Suprapubic skin (tissue), 4 donors: ENCODE measurements at places on chromosomes 2 and 18. TPM values are rescaled to one million over a fixed set of nuclear protein-coding genes. Genes with fewer than 3 reads are reported as not detected.
A peak's percentile ranks its signal among the peaks of the same experiment; 100 is the strongest.

GKN2 gene
- not detected for total RNA-seq

DNA sequence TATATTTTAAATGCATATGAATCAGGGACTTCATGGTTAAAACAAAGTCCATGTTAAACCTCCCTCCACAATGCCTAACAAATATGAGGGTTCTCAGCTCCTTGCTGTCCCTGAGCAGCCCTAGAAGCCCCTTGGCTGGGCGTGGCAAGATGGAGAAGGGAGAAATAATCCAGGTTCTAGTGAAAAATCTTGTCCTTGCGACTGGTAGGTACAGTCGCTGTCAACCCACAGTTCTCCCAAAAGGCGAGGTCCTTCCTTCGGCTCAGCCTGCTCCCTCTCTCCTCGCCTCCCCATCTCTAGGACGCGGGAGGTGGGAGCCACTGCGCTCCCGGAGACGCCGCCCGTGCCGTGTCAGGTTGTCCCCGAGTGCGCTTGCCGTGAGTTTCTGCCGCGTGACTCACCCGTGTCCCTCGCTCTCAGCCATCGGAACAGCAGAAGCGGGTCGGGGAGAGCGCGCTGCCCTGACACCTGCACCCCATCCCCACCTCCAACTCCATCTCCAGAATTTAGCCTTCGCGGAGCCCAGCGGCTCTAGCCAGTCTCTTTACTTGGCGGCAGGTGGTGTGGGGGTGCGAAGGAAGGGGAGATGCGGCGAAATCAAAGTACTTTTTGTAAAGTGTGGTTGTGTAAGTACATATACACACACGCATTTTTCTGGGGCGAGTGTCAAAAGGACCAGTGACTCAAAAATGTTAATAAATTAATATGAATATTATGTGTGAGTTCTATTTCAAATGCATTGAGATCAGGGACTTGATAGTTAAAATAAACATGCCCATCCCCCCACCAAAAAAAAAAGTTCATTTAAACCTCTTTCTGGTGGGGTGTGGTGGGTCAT lies 65.1 kb upstream of the TMEM17 start:
- DNase-seq, result no peak

DNA sequence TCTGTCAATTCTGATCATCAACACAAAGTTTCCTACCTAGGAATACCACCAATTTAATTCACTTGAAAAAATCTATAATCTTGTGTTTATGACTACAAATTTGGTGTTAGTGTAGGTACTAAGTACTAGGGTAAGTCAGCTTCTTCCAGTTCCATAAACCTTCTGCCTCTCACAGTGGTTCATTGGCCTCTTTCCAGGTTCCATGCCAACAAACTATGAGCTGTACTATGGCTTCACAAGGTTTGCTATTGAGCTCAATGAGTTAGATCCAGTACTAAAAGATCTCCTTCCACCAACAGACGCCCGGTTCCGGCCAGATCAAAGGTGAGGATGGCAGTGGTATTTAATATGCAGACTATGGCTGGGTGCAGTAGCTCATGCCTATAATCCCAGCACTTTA lies 58.8 kb downstream of the PRKRA start:
- DNase-seq, result no peak

GRCh38 chr2:20179466-20179754 lies 45.5 kb downstream of the SDC1 start:
- DNase-seq, result no peak

FARSB gene
- total RNA-seq, result 12.2 TPM

DNA sequence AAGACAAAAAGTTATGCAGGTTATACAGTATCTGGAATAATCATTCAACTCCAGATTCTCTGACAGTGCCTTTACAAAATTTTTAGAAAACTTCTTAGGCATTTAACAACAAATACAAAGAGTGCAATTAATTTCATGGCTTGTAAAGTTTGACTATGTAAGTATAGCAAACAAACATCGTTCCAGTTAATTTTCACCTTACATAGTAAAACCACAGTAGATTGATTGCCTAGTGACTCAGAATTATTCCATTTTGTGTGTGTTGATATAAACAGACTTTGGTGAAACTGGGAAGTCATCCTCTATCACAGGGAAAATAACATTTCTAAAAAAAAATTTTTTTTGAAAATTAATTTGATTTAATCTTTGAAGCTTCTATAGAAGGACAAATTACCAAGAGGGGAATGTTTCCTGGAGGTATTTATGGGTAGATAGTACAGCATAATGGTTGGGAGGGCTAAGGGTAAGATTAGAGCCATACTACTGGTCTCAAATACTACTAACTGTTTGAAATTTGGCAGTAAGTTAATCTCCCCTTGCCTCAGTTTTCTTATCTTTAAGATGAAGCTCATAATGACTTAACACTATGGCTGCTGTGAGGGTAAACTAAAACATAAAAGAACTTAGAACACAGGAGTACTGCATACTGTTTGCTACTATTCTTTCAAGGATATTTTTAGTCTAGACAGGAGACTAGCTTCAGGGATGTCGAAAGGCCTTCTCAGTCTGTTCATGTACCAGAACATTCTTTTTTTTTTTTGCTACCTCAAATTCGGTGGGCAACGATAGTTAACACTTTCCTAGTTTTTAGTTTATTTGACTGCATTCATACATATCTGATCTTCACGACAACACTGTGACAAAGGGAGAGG lies 19.6 kb downstream of the NDUFAF7 start:
- DNase-seq, result no peak

REG3G gene
- not detected for total RNA-seq

- no peak for DNase-seq
Measured at GRCh38 chr2:60526623-60527022, 26.8 kb downstream of the BCL11A start.

SMYD1 gene
- total RNA-seq, result not detected

SCN7A gene
- 2.5 TPM for total RNA-seq

DNA sequence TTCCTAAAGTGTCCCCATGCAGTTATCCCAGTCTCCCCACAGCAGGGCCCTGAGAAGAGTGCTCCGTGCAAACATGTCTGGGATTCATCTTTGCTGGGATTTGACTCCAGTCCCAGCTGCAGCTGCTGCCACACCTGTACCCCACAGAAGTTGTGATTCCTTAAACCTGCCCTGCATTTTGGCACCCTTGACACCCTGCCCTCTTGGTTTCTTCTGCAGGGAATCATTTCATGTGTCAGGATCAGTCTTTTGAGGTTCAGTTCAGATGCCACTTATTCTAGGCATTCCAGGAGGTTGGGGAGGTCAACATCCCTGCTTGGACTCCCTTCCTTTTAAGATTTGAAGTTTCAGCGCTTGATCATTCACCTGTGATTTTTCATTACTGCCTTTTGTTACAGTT lies 108.3 kb downstream of the SPTBN1 start:
- DNase-seq, result no peak

MGAT4A gene
- total RNA-seq, result 13.2 TPM

AGAP1 gene
- 14.6 TPM for total RNA-seq

GRCh38 chr2:75558786-75559679 lies 1.7 kb downstream of the EVA1A start:
- DNase-seq, result no peak

- DNase-seq, result no peak
Measured at GRCh38 chr2:214737188-214737587, 72.3 kb downstream of the BARD1 start.

DNA sequence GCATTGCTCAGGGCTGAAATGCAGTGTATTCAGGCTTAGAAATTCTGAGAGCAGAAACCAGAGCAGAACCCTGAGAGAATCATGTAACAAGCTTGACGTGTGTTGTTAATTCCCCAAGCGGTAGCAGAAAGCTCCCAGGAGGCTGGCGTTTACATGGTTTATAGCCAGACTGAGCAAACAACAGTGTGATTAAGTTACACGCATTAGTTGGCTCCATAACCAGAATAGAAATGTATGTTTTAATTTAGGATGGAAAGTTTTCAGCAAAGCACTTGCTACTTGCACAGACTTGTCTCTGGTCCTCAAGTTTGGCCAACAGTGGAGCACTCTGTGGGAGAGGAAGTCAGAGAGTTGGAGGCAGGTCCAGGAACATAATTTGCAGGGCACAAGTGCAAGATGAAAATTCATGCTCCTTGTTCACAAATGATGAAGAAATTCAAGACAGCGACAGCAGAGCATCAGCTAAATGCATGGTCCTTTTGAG lies 69.3 kb downstream of the MAPK4 start:
- DNase-seq, result no peak

DNA sequence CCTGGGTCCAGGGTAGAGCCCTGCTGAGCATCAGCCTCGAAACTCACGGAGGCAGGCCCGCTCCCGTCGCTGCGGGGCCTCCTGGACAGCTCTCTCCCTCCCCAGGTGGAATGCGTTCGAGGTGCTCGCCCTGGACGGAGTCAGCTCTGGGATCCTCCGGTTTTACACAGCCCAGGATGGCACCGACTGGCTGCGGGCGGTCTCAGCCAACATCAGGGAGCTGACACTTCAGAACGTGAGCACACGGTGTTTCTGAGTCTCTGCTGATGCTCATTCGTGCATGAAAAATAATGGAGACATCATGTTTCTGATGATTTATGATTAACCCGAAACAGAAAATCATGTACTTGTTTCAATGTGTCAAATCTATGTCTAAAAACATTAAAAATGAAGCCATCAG lies 175.5 kb upstream of the TPO start:
- DNase-seq, result no peak

GBX2 gene
- not detected for total RNA-seq

DNA sequence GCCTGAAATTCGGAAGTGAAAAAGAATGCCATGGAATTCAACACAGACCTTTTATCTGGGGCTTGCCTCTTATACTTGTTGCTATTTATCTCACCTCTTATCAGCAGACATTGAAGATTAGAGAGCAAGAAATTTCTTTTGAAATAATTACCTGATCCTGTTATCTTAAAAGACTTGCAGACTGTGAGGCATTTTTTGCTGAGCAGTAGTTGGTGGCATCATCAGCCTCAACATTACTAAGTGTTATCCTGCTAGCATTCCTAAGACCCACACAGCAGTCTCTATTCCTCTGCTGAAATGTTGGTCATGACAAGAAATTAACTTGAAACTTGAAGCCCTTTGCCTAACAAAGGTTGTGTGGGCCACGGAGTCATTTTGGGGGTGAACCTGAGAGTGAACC lies 186.5 kb downstream of the TRIB2 start:
- no peak for DNase-seq

GRCh38 chr2:239313776-239314175 lies 87.0 kb downstream of the HDAC4 start:
- DNase-seq, result peak; percentile 33

COX5B gene
- total RNA-seq, result 397 TPM

MAB21L4 gene
- total RNA-seq, result 97.5 TPM

GRCh38 chr2:60456115-60456770 lies 97.2 kb downstream of the BCL11A start:
- no peak for DNase-seq

ZAP70 gene
- total RNA-seq, result 1.1 TPM

- no peak for DNase-seq
Measured at GRCh38 chr2:130963196-130963848, 126.6 kb downstream of the ARHGEF4 start.

GRCh38 chr2:26561918-26562810 lies 79.0 kb downstream of the CIB4 start:
- DNase-seq, result peak; percentile 74

DNA sequence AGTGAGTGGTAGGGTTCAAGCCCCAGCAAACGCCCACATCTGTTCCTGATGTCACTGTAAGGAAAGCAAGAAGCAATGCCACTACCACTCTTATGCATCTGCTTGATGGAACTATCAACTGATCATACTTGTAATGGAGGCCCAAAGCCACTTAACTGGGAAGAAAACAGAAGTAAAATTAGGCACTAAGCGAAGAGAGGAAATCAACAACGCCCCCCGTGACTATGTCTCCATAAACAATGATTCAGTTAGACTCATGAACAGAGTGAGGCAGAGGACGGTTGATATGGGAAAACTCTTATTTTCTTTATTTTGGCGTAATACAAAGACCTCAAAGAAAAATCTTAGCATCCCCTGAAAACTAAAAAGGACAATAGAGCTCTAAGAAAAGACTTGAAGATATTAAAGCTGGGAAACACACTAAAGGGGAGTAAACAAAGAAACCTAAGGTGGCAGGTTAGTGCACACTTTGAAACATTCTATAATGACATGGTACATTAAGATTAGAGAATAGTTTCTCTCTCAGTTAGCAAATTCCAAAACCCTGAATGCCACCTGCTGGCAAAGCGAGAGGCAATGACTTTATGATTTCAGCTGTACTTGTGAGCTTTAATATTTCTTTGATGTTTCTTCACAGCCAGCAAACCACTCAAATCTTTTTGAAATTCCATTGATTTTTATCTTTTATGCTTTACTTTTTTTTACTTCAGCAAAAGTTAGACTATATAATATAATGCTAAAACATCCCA lies 86.5 kb downstream of the LRP2 start:
- DNase-seq, result no peak

DNA sequence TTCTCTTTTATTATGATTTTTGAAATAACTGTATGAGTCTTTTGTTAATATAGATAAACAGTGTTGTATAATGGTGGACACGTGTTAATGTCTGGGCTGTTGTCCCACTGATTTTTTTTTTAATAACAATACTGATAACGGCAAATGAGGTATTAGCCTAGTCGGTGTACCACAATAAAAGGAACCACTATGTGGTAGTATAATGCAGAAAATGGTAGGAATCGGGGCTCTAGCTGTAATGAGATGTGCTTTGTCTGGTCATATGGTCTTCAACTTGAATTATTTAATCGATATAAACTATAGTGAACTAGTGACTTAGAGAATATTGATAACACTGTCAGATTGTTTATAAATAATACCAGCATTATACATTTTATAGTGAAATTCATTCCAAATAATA lies 517.9 kb upstream of the SPHKAP start:
- no peak for DNase-seq

GRCh38 chr18:67766930-67767329 lies 250.4 kb upstream of the DSEL start:
- DNase-seq, result no peak

DNA sequence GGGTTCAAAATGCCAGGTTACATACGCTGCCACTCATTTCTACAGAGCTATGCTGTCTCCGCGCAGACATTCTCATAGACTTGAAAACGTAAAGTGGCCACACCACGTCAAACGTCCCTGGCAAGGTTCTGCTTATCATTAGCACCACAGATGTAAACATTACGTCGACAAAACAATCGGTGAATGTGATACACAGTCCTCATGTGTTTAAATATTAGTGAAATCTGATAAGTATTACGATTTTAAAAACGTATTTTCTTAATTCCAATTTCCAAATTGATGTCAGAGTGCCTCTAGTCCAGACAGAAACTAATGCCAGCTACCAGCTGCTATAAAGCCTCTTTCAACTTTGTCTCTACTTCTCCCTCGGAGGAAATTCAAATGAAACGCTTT lies 1.2 kb downstream of the STK17B start:
- no peak for DNase-seq

DGKD gene
- total RNA-seq, result 12.3 TPM

LHCGR gene
- not detected for total RNA-seq
